ENCODE measurements at places on chromosomes 13 and 19.

DNA sequence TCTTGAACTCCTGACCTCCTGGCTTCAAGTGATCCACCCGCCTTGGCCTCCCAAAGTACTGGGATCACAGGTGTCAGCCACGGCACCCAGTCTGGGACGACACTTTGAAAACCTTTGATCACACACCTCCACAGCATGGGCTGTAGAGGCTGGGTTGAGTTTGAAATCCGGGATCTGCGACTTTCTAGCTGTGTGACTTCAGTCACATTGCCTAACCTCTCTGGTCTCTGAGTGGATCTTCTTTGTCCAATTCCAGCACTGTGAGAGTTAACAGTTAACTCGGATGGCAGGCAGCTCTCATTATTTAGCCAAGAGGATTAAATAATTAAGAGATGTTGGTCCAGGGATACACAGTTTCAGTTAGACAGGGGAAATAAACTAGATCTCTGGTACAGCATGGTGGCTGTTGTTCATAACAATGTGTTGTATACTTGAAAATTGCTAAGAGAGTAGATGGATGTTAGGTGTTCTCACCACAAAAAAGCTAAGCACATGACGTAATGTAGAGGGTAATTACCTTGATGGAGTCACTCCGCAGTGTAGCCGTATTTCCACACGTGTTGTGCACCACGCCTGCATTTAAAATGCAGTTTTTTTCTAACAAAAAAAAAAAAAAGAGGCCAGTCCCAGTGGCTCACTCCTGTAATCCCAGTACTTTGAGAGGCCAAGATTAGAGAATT, 1.9 kb downstream of the GALP start:
- no peak for DNase-seq

DNA sequence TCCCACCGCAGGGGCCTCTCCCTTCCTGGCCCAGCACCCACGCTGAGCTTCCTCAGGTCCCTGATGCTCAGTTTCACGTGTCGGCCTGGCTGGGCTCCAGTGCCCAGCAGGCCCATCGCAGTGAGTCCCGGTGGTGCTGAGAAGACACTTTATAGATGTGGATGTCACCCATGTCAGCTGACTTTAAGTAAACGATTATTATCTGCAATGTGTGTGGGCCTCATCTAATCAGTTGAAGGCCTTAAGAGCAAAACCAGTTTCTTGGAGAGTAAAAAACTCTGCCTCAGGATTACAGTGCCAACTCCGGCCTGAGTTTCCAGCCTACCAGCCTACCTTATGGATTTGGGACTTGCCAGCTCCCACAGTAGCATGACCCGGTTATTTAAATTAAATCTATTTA, 17.3 kb upstream of the SMIM17 start:
- no peak for DNase-seq

- DNase-seq = no peak
Observed at GRCh38 chr19:8393871-8394250, 3.7 kb downstream of the RAB11B start.

- DNase-seq = no peak
Observed at GRCh38 chr13:44019651-44020050, 139.9 kb downstream of the LACC1 start.

DNA sequence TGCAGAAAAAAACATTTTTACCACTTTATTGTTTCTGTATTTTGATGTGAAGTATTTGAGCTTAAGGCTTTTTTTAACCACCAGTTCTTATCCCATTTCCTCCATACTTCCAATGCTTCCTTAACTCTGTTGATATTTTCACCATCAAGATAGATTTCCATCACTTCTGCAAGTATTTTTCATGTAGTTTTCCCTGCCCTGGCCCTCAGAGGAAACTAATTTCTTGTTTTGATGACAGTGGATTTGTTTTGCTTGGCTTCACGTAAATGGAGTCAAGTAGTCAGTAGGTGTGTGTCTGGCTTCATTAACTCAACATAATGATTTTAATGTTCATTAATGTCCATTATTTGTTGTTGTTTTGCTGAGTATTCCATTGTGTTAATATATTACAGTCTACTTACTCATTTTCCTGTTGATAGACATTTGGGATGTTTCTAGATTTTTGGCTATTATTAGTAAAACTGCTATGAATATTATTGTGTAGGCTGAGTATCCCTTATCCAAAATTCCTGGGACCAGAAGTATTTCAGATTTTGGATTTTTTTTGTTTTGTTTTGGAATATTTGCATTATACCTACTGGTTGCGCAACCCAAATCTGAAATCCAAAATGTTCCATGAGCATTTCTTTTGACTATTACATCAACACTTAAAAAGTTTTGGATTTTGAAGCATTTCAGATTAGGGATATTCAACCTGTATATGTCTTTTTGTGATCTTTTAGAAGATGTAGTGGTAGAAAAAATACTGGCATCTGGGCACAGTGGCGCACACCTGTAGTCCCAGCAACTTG, 23.3 kb downstream of the ZNF582 start:
- no peak for DNase-seq

DNA sequence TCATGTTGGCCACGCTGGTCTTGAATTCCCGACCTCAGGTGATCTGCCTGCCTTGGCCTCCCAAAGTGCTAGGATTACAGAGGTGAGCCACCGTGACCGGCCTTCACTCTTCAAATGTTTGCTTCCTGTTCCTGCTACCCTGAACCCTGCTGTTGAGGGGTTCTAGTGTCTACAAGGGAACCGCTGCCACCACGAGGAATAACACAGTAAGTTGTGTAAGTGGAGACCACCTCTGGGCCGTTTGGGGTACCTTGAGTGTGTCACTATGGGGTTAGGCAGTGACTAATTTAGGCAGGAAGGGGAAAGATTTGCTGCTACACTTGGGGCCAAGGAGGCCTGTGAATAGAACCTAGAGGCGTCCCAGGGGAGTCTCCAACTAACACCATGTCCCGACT, 2.2 kb upstream of the MYADM start:
- no peak for DNase-seq

DNA sequence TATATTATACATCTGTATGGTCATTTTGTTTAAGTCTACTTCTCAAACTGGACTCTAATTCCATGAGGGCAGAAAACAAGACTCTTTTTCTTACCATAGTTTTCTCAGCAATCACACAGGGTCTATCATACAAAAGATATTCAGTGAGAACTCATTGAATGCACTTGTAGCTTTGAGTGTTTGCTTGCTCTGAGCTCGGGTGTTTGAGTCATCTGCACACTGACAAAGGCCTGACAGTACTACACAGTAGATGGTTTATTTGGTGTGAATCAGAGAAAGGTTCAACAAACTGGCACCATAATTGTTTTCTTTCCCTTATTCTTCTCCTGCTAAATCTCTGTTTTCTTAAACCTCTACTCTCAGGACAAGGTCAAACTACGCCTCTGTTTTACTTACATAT, 586.4 kb downstream of the LMO7 start:
- no peak for DNase-seq

GRCh38 chr13:73671732-73672131, 462.5 kb downstream of the KLF12 start:
- DNase-seq = no peak

DNA sequence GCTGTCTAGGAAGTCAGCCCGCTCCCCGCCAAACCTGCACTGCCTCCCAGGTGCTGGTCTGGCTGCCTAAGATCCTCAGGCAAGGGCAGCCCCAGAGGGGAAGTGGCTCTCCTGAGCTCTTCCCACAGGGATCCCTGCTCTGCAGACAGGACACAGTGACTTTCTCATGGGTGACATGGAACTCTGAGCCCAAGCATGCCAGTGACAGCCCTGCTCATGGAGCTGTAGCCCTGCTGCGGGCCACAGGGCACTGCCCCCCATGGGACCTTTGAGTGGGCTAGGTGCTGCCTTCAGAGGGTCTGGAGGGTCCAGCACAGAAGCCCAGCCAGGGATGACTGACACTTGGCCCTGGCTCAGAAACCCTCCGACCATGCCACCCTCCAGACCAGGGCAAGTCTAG, 109.1 kb downstream of the TUBA3C start:
- no peak for DNase-seq

DNA sequence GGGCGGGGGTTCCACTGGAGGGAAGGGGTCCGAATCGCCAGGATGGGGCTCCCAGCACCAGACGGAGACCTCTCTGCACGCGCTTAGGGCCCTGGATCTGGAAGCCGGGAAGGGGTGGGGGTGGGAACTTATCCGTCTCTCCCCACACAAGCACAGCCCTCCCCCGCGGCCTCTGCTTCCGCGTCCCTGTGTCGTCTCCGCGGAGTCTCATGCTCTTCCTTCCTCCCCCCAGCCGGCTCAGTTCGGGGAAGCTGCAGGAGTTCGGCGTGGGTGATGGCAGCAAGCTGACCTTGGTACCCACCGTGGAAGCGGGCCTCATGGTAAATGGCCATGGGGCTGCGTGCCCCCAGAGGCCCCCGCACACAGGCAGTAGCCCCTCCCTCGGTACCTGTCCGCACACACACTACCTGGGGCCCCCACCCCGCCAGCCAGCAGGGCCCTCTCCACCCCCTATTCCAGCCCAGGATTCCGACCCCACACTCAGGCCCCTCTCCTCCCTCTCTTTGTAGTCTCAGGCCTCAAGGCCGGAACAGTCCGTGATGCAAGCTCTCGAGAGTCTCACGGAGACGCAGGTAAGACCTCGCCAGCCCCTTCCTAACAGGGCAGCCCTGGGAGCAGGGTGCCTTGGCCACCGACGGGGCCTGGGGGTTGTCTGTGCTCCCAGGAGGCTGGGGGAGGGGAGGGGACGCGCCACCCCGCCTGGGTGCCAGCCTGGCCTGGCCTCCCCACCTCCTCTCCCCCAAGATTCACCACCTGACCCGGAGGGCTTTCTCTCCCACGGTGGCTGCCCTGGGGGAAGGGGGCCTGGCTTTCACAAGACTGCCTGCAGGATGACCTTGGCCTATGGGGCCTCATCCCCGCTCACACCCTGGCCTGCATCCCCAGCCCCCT, 3.2 kb downstream of the MIDN start:
- peak; percentile 59 for DNase-seq

DNA sequence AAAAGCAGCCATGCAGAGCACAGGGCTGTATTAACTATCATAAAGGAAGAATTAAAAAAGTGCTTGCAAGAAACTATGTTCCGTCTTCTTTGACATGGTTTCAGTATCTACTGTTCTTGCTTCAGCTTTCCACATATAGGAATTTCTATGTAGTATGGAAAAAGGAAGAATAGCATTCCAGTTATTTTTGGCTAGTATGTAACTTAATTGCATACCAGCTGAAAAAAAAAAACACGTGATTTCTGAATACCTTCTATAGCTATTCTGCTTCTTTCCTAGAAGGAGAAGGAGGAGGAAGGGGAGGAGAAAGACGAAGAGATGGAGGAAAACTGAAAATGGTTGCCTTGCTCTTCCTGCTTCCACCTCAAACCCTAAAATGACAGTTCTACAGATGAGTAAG, 619.0 kb downstream of the KCTD12 start:
- no peak for DNase-seq

GRCh38 chr13:103097366-103097928, 31.2 kb upstream of the SLC10A2 start:
- DNase-seq = no peak

GRCh38 chr13:45411221-45411620, 7.0 kb downstream of the SLC25A30 start:
- DNase-seq = no peak

DNA sequence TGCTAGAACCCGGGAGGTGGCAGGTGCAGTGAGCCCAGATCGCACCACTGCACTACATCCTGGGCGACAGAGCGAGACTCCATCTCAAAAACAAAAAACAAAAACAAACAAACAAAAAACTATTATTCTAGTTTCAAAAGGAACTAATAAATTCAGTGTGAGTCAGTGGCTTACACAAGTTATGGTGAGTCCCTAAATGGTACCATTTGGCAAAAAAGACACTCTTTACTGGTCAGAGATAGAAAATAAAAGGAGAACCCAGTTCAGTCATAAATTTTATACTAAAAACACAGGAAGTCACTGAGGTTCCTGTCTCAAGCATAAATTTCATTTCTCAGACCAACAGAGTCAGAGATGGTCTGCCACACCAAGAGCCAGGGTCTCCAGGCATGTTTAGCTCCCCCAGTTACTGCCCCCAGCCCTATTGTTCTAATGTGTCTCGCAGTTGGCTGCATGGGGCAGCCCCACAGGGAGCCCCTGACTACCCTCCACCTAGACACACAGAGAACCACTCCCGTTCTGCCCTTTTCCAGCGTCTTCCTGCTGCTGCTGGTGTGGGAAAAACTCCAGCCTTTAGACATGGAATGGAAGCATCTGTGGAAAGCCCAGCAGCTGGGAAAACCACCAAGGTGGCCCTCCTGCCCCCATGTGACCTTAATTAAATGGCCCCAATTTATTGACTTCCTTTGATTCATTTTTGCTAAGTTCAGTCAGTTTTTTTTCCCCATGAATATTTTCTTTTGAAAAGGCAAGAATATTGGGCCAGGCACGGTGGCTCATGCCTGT, 12.2 kb downstream of the THSD1 start:
- no peak for DNase-seq

- no peak for DNase-seq
Observed at GRCh38 chr13:112450118-112450903, 74.2 kb downstream of the SPACA7 start.

DNA sequence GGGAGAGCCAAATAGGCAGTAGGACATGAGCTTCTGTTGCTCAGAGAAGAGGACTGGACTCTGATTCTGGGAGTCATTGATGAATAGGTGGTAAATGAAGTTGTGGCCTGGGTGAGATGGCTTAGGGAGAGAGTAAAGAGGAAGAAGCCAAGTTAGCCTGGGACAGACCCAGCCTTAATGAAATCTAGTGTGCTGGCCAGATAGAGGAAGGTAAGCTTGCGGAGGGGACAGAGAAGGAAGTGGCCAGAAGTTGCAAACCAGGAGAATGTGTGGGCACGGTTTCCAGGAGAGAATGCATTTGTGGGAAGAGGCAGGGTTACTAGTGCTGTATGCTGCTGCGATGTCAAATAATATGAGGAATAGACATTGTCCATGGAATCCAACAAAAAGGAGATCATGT, 83.3 kb upstream of the OLFM4 start:
- DNase-seq = no peak

DNA sequence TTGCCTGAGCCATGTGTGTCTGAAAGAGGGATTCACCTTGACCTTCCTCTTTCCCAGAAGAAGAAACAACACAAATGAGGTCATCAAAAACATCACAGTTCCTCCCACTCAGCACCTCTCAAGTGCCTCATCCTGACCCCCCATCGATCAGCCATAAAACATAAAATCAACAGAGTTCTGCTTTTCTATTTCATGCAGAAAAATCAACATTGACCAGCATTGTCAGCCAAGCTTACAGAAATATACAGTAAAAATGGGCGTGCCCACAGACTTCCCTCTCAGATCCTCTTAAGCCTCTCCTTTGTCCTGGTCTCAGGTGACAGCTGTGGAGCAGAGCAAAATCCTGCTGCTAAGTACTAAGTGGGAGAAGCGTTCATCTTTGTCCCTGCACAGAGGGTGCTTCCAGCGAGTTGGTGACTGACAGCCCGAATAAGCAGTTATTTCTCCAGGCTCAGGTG, 213.3 kb downstream of the OLFM4 start:
- DNase-seq = no peak

- DNase-seq = no peak
Observed at GRCh38 chr19:55348317-55349034, 6.0 kb downstream of the COX6B2 start.

DNA sequence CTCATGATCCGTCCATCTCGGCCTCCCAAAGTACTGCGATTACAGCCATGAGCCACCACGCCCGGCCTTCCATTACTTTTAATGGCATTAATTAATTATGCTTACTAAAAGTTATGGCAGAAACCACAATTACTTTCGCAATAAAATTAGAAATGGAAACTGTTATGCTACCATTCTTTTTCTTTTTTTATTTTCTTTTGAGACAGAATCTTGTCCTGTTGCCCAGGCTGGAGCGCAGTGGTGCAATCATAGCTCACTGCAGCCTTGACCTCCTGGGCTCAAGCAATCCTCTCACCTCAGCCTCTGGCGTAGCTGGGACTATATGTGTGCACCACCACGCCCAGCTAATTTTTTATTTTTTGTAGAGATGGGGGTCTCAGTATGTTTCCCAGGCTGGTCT, 4.6 kb upstream of the BST2 start:
- DNase-seq = no peak
